ENCODE measurements at places on chromosomes 6 and 20.
A peak's percentile ranks its signal among the peaks of the same experiment; 100 is the strongest.

- no peak for DNase-seq
Measured at GRCh38 chr6:25404693-25405169, 125.6 kb downstream of the CARMIL1 start.

GRCh38 chr20:9518576-9519175 is 4.3 kb downstream of the LAMP5 start:
- DNase-seq, result no peak

DNA sequence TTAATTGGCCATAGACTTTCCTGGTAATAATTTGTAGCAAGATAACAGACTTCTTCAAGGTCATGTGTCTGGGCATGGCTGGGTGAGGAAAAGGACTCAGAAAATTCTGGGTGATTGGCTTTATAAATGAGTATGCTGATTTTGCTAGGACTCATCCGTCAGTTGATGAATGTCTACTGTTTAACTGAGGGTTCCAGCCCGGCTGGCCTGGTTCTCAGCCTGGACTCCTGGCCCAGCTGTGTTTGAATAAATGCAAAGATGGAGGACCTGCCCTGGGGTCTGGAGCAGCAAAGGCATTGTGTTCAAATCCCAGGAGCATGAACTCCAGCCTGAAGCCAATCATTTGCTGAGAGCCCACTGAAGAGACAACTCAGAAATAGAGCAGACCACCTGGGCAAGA is 323.2 kb downstream of the LRFN2 start:
- DNase-seq, result no peak

DNA sequence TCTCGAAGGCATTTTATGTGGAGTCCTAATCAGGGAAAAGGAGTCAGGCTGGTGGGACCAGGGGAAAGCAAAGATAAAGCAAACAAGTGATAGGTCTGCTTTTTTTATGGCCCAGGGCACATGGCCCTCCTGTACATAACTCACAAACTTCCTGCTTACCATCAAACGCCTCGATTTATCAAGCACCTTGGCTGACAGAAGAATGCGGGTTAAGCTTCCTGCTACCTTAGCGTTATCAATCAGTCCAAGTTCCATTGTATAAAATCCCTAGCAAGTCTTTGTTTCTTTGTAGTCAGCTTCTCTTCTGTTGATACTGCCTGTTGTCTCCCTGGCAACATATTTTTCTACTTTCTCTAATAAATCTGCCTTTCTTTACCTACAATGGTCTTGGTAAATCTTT is 4.1 kb upstream of the TRIM27 start:
- DNase-seq, result no peak

DNA sequence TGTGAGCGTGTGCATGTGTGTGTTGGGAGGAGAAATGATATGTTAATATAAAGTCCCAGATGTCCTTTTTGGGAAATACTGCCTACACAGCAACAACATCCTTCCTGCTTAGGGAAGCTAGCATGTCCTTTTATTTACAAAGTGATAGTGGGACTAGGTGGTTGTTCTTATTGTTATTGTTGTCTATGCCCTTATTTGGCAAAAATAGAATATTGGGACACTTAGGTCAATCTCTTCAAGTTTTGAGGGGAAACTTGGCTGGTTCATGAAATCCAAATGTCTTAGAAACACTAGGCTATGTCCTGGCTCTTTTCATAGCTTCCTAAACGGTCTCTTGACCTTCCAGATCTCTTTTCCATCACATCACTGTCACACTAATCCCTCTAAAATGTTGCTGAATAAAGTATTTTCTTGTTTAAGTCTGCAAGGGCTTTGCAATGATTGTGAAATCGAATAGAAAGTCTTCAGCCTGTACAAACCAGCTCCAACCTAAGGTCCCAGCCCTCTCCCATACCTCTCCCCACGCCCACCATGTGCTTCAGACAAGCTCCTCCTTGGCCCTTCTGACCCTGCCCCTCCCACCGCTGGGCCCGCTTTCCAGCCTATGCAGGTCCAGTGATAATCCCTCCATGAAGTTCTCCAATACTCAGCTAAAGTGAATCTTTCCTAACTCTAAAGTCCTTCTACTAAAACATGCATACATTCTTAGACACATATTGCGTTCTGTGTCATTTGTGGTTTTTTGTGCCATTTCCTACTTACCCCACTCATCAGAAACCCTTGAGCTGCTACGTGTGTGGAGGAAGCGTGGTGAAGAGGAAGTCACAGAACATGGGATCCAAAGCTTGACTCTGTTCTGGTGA is 205.1 kb downstream of the LY86 start:
- no peak for DNase-seq

GRCh38 chr6:120273411-120273810 is 923.9 kb upstream of the MAN1A1 start:
- no peak for DNase-seq

DNA sequence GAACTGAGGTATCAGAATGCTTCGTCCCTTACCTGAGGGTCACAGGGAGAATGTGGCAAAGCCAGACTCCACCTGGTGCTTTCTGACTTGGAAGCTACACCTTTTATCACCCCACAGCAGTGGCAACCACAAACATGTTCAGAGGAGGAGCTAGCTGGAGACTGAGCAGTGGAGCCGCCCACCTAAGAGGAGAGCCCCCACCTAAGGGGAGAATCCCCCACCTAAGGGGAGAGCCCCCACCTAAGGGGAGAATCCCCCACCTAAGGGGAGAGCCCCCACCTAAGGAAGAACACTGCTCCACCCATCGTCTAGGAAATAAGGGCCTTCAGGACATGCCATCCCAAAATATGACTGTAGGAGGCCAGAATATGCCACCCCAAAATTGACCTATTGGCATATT is 4.0 kb downstream of the SLC52A3 start:
- DNase-seq, result no peak

DNA sequence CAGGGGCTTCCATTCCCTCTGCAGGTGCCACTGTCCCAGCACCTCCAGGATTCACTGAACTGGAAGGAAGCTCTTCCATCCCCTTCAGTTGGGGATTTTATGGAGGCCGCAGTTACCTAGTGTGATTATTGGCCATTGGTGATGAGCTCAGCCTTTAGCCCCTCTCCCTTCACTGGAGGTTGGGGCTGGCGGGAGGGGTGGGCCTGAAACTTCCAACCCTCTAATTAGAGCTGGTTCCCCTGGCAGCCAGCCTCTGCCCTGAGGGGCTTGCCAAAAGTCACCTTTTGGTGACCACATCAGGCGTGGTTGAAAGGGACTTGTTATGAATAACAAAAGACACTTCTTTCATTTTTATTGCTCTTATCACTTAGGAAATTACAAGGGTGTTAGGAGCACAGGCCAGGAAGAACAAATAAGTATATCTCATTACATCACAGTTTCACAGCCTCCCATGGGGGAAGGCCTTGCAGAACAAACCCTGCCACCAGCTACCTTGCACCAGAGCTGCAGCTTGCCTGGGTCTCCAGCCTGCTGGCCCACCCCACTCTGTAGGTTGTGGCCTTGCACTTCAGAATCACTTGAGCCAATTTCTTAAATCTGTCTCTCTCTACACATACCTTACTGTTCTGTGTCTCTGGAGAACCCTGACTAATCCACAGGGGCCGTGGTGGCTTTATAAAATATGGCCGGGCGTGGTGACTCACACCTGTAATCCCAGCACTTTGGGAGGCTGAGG is 5.0 kb downstream of the PYGB start:
- DNase-seq, result peak; percentile 86

- no peak for DNase-seq
Measured at GRCh38 chr6:33863084-33863483, 59.3 kb upstream of the MLN start.

GRCh38 chr20:59958123-59958522 is at the start of gene CDH26:
TSS of gene CDH26 (plus strand) at chr20:59958423. CDS start at chr20:59958727, 304 bp downstream.
- no peak for DNase-seq

GRCh38 chr6:10588562-10589428 is 67.6 kb downstream of the GCNT2 start:
- DNase-seq, result no peak

- peak; percentile 13 for DNase-seq
Measured at GRCh38 chr20:7926767-7927166, 13.5 kb downstream of the HAO1 start.
